H1 (cell line): ENCODE measurements at places on chromosomes 2 and 18.

DNA sequence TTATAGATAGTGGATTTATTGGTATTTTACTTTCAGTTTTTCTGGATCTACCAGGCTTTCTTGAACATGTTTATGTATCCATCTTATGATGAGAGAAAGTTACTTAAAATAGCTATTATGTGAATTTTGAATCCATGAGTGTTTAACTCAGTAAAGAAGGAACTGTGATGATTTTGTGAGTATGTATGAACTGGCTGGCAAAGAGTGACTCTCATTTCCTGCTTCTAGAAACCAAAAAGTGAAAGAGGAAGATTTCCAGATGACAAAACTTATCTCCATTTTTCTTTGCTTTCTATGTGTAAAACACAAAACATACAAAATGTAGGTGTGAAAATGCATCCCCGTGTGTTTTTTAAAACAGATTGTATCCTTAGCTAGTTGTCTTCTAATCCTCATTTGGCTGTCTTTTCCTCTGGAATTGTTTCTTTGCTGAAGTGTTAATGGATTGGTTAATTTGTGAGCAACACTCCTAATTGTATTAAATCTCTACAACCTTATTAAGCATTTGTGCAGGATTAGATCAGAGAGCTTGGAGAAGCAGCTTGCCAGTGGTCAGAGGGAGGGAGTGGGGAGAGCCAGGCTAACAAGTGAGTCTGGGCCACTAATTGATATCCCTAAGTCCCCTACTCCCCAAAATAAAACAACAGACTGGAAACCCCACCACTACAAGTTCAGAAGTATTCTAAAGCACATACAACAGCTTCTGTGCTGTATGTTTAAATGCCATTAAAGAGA, 23.9 kb downstream of the PTPRM start:
- DNase-seq, result no peak

DNA sequence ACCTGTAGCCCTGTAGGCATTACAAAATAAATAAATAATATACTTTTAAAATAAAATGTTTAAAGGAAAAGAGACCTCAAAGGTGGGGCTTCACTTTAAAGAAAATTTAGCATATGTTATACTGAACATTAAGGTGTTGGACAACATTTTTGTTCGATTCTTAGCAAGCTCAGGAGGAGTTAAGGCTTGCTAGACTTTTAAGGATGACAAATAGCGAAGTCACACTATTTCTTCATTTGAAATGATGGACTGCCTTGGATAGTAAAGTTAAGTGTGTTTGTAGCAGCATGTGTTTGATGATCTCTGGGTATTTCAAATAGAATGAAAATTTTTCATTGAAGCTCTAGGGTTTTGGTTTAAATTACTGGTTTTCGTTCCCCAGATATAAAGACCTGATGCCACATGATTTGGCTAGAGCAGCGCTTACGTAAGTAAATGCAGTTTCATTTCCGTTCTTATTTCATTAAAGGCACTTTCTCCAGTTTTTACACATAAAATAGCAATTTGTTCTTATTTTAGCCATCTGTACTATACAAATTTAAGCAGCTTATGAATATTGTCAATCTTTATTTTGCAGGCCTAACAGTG, 24.9 kb downstream of the HADHB start:
- no peak for DNase-seq

GRCh38 chr2:38106405-38107094, 30.6 kb upstream of the CYP1B1 start:
- DNase-seq, result no peak

- no peak for DNase-seq
These were observed 68.7 kb upstream of the ACSL3 start for GRCh38 chr2:222792001-222792611.

DNA sequence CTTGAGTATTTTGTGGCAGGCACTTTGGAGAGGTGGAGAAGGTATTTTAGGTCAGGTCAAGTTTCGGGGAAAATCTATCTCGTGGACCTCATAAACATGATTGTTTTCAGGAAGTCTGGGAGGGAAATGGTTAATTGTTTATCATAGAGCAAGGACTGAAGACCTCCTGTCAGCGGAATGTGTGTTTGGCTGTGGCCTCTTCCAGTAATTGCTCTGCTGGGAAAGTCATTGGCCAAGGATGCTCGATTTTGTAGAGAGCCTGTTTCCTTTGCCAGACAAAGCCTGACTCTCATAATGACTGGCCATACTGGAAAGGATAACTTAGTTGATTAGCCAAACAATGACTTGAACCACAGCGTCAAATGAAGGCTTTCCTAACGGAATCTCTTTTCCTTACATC, 30.0 kb downstream of the IL1R2 start:
- no peak for DNase-seq

DNA sequence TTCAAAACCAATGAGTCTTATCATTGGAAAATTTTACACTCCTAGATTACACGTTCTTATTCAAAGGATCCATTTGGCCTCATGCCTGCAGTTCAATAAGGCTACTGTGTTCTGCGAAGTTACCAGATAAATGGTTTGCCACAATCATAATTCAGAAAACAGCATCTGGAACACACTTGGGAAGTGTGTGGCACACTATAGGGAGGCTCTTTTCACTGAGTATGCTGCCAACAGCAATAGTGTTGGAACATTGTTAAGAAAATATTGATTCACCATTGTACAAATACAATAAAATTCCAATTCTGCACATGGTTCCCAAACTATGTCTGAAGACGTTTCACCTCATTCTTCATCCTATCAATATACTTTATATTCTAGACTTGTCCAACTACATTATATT, 141.4 kb upstream of the DOK6 start:
- no peak for DNase-seq

GRCh38 chr2:117512307-117512706, 302.2 kb upstream of the DDX18 start:
- no peak for DNase-seq

- no peak for DNase-seq
These were observed 122.7 kb downstream of the VIT start for GRCh38 chr2:36819095-36819711.

- DNase-seq, result no peak
These were observed 38.9 kb downstream of the MRPL33 start for GRCh38 chr2:27810455-27810854.

- DNase-seq, result peak; percentile 89
These were observed at the start of gene LRATD1 for GRCh38 chr2:14632133-14632936. Gene LRATD1, plus strand, starts transcription at chr2:14632717. Its CDS starts 1,263 bp downstream, at chr2:14633980.

- no peak for DNase-seq
These were observed 360.1 kb upstream of the RND3 start for GRCh38 chr2:150847578-150847977.

GRCh38 chr18:36176711-36177110, 10.6 kb upstream of the MOCOS start:
- no peak for DNase-seq

- DNase-seq, result no peak
These were observed 520.7 kb upstream of the TCF4 start for GRCh38 chr18:56108478-56109367.

DNA sequence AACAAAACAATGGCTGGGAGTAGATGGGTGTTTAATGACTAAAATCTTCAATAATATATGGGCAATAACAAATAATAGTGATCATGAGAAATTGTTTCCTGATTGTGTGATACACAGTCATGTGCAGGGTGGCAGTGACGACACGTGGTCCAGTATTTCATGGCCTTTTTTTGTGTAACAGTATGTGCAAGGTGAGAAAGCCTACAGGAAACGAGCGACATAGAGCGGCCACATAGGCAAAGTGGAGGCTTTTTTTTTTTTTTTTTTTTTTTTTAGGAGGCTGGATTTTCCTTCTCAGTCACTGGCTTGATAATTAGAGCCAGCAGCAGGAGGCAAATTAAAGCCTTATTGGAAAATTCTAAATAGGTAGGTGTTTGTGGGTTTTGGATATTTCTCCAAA, 123.7 kb downstream of the MYO3B start:
- no peak for DNase-seq

- DNase-seq, result no peak
These were observed 174.5 kb downstream of the MAIP1 start for GRCh38 chr2:200129721-200130462.

DNA sequence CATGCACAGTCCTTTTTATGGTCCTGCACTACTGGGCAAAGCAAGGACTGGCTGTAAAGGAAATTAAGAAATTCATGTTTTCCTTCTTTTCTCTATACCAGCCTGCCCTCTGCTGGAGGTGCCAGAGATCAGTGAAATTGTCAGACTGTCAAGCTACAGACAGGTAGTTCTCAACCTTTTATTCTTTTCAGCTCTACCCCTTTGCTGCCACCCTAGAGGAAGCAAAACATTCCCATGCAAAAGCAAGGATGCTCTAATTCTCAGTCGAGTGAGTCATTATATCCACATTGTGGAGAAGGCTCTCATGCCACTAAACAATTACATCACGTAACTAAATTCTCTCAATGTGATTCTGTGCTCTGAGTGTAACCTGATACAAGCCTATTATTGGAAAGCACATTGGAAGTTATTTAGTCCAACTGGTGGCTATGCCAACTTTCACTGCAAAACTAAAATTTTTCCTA, 25.0 kb upstream of the RAPGEF4 start:
- no peak for DNase-seq

- DNase-seq, result no peak
These were observed 109.4 kb downstream of the TNS1 start for GRCh38 chr2:217893440-217893839.

- no peak for DNase-seq
These were observed 155.6 kb upstream of the XPO1 start for GRCh38 chr2:61693744-61694143.

GRCh38 chr2:5203134-5203755, 488.9 kb upstream of the SOX11 start:
- no peak for DNase-seq

DNA sequence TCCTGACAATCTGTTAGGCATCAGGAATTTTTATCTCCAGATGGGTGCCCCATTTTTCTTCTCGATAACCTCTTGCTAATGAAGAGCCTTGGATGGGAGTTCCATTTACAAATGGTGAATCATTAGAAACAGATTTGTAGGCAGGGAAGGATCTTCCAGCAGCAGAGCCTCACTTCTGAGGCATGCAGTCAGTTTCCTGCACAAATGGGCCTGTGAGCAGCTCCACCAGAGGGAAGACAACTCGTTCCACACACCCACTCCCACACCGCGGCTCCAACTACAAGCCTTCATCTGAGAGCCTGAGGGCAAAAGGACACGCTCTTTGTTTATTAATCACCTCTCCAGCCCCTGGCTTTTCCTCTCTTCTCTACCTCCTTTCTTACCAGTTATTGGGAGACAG, 108.5 kb downstream of the CTAGE1 start:
- DNase-seq, result no peak

DNA sequence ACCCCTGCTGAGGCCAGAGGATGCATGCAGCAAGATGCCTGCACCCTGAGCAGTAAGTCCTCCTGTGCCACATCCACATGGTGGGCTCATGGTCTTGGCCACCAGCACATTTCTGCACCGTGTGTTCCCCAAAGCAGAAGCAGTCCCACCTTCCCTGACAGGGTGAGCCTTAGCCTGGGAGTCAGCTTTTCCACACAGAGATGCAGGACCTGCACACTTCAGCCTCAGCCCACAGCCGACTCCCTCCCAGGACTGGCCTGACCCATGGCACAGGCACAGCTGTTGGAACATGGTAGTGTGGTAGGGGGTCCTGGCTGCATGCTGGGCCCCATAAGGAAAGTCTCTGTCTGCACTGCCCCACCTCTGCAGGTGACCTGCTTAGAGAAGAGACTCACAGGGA, 5.0 kb downstream of the SNED1 start:
- DNase-seq, result no peak

- DNase-seq, result no peak
These were observed 56.3 kb downstream of the GTF3C3 start for GRCh38 chr2:196743165-196743564.

DNA sequence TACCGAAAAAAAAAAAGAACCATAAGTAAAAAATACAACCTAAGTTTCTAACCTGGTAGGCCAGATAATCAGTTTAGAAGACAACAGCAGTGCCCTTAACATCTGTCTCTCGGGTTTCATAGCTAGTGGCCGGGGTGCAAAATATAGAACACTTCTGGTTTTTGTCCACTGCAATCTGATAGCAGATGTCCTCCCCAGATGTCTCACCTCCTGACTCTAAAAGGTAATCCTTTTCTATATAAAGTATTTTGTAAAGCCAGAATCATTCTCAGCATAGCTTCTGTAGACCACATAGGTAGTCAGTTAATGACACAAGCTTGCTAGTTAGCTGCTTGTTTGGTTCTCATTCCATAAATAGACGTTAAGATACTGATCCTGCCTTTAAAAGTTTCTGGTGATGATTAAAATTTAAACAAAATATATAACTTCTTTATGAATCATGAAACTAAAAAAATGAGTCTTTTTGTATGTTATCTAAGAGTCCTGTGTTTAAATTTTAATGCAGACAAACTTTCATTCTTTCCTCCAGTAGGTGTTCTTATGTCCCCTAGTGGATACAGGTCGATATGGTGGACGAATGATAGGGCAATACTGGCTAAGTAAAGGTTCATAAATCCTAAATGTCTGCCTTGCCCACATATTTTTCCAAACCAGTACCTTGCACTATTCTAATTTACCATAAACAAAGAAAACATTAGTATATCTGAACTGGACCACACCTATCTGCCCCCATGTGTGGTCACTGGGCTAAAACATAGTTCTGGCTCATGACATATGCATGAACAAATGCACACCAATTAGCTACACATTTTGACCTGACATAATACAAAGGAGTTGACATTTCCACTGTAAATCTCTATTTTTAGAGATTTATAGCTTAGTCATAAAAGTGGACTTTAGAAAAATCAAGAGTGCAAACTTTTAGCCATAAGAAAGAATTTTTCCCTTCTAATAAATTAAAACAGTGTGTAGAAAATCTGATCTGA, 171.0 kb downstream of the SRBD1 start:
- no peak for DNase-seq

GRCh38 chr2:227477291-227477690, 5.3 kb downstream of the AGFG1 start:
- DNase-seq, result no peak

DNA sequence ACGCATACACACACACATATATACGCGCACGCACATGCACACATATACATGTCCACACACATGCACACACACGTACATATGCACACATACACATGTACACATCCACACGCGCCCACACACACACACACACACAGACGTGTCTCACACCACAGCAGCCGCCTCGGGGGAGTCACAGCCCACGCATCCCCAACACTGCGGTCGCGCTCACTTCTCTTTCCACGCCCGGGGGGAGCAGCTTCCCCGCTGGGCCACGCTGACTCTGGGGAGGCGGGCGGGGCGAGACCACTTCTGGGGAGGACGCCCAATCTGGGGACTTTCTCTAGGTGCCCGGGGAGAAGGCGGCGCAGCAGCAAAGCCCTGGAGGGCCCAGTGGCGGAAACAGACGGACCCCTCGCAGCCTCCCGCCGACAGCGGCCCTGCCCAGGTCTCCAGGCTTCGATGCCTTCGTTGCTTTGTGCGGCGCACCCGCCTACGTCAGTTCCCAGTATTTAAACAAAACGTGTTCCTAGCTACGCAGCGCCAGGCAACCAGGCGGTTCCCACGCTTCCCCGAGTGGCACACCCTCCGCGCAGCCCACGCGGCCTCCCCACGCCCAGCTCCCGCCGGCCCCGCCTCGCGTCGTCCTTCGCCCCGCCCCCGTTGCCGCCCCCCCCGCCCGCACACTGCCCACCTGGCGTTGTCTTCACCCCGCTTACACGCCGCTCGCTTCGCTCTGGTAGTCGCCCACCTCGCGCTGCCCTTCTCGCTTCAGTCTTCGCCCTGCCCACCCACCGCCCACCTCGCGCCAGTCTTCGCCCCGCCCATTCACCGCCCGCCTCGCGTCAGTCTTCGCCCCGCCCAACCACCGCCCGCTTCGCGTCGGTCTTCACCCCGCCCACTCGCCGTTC, 810 bp upstream of the RBFA start:
- DNase-seq, result peak; percentile 9
